Smooth muscle cell of bladder (primary cell): ENCODE measurements at places on chromosomes 1 and 21. TPM values are rescaled to one million over a fixed set of nuclear protein-coding genes. Genes with fewer than 3 reads are reported as not detected.

The TINAGL1 gene
- total RNA-seq, result 15.1 and 21.1 TPM in 2 replicates

The HSPA6 gene
- 0.57 and 0.83 TPM in 2 replicates for total RNA-seq

The RGS8 gene
- total RNA-seq, result not detected in 2 replicates

The VPS26C gene
- total RNA-seq, result 57.9 and 73.5 TPM in 2 replicates

The SYTL1 gene
- total RNA-seq, result 0.14 and 0.18 TPM in 2 replicates

The SLAMF7 gene
- not detected in 2 replicates for total RNA-seq

The GPR61 gene
- total RNA-seq, result 0.28 TPM in 2 replicates

The DIRAS3 gene
- 2.5 and 2.8 TPM in 2 replicates for total RNA-seq

The TEX38 gene
- total RNA-seq, result not detected in 2 replicates

The GNAT2 gene
- 0.28 and 0.37 TPM in 2 replicates for total RNA-seq

The REN gene
- 0.14 and 0.28 TPM in 2 replicates for total RNA-seq

The SHISA4 gene
- 16.1 and 20.3 TPM in 2 replicates for total RNA-seq

The NR5A2 gene
- under 0.01 TPM in 1 of 2 replicates, not detected in the other for total RNA-seq

The NIPAL3 gene
- total RNA-seq, result 35.6 and 39.4 TPM in 2 replicates

The CD1B gene
- not detected in 2 replicates for total RNA-seq

The RXRG gene
- 0.09 TPM in 1 of 2 replicates, not detected in the other for total RNA-seq
